ENCODE measurements at places on chromosomes 4 and X. TPM values are rescaled to one million over a fixed set of nuclear protein-coding genes. Genes with fewer than 3 reads are reported as not detected.
A peak's percentile ranks its signal among the peaks of the same experiment; 100 is the strongest.

DNA sequence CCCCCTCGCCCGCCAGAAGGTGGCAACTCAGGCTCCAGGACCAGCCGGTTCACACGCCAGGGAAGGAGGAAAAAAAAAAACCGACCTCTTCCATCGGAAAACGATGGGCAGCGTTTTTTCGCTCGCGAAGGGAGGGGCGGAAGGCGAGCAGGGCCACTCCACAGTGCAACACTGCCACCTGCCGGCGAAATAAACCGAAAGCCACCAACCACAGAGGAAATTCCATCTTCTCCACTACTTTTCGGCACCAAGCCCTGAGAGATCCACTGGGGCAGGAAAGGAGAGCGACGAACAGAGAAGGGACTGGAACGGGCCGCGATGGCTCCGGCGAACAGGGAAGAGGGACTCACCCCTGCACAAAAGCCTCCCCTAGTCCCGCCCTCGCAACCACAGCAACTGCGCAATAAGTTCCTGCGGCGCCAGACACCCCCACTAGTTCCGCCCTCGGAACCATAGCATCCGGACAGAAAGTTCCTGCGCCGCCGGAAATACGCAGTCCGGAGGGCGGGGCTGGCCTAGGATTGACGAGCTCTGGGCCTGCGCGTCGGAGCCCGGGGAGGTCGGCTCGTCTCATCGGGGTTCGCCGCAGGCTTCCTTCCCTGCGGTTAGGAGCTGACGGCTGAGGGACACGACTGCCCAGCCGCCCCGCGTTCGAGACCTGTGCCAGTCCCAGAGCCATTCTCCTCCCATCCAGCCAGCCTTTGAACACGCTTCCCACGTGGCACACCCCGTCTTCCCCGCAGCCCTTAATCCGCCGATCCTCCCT lies 23.4 kb downstream of the FAM156A start:
- peaks cover 2% of the 10 kb centered on the region for H3K27me3 ChIP-seq
- H3K4me1 ChIP-seq: peaks cover 4% of the 10 kb centered on the region
- DNase-seq: peak; percentile 99
- peak overlapping the region; percentile 65 for H3K4me3 ChIP-seq
- peak overlapping the region; percentile 100 for H3K27ac ChIP-seq

DNA sequence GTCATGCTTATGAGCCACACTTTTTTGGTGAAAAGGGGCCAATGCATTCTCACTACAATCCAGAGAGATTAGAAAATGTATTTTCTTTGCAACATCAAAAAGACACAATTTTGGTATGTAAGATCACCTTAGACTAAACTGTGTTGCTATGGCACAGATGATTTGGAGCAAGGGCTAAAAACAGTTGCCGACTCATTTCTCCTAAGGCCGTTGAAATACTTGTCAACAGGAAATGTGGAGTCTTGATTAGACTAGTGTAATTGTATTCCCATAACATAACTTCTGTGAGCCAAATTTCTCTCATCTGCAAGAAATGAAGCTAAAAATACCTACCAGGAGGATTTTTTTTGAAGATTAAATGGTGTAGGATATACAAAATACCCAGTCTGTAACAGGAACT lies 2547.7 kb downstream of the ARAP2 start:
- peak; percentile 7 for DNase-seq
- H3K27me3 ChIP-seq: no peaks in the 10 kb centered on the region
- no peaks in the 10 kb centered on the region for H3K36me3 ChIP-seq
- no peaks in the 10 kb centered on the region for H3K4me1 ChIP-seq

DNA sequence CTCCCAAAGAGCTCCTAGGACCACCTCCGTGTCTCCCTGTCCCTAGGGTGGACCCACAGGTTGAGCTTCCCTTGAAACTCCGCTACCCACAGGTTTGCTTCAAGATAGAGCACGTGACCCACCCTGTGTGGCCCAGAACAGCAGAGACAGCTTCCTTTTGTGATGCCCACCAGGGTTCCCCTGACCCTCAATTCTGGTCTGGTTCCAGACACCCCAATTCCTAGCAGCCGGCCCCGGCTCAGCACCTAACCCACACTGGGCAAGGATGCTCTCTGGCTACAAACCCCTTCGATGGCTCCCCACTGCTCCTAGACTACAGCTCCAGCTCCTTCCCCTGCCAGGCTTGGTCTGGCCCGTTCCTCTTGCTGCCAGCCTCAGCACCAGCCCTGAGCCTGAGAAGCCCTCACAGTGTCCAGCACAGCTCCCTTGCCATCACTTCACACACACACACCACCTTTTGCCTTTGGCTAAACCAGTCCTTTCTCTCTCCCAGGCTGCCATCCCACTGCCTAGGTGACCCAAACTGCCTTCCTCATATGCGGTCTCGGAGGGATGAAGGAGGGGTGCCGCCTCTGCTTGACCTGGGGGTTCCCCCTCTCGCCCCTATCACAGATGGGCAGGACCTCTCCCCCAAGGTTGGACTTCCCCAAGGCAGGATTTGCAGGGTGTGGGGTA lies 6.2 kb downstream of the PNCK start:
- no peak overlapping the region for H3K4me3 ChIP-seq
- H3K36me3 ChIP-seq: no peaks in the 10 kb centered on the region
- no peak overlapping the region for H3K27ac ChIP-seq
- peaks cover 31% of the 10 kb centered on the region for H3K27me3 ChIP-seq
- DNase-seq: no peak

- H3K27ac ChIP-seq: peak overlapping the region; percentile 10
- DNase-seq: peak; percentile 34
- H3K4me3 ChIP-seq: no peak overlapping the region
- peaks cover 8% of the 10 kb centered on the region for H3K4me1 ChIP-seq
- H3K36me3 ChIP-seq: no peaks in the 10 kb centered on the region
Measured at GRCh38 chr4:38614231-38614630, 49.8 kb upstream of the KLF3 start.

DNA sequence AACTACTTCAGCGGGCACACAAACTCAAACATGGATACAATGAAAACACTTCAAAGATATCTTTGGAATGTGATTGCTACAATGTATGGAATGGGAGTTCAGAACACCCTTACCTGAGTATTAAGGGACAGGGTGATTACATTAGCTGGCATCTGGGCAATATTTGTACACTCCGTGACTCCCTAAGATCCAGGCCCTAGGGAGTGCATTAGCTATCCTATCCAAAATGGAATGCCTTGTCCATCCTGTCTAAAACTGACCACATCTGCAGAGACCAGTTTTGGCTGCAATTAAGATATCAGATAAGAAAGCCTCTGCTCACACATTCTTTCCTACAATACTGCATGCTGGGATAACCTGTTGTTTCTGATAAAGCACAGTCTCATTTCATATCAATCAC lies 176.6 kb upstream of the EMCN start:
- H3K4me3 ChIP-seq: no peak overlapping the region
- H3K27ac ChIP-seq: no peak overlapping the region
- no peaks in the 10 kb centered on the region for H3K27me3 ChIP-seq
- no peaks in the 10 kb centered on the region for H3K4me1 ChIP-seq
- no peaks in the 10 kb centered on the region for H3K36me3 ChIP-seq

DNA sequence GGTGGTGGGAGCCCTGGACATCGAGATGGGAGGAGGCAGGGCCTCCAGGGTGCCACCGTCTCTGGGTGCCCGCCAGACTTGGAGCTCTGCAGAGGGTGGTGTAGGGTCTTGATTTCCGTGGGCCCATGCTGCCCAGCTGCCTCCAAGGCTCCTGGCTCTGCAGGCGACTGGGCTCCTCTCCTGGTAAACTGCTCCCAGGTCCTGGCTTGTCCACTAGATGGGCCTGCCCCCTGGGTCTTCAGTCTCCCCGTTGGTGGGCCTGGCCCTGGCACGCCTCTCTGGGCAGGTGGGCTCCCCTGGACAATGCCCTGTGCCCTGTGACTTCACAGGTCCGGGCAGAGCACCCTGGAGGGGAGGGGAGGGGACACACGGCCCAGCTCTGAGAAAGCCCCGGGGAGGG lies 7.7 kb downstream of the FGFR3 start:
- H3K27ac ChIP-seq: no peak overlapping the region
- no peak for DNase-seq
- H3K27me3 ChIP-seq: peaks cover 19% of the 10 kb centered on the region
- H3K36me3 ChIP-seq: no peaks in the 10 kb centered on the region
- peaks cover 7% of the 10 kb centered on the region for H3K4me1 ChIP-seq
- H3K4me3 ChIP-seq: no peak overlapping the region

DNA sequence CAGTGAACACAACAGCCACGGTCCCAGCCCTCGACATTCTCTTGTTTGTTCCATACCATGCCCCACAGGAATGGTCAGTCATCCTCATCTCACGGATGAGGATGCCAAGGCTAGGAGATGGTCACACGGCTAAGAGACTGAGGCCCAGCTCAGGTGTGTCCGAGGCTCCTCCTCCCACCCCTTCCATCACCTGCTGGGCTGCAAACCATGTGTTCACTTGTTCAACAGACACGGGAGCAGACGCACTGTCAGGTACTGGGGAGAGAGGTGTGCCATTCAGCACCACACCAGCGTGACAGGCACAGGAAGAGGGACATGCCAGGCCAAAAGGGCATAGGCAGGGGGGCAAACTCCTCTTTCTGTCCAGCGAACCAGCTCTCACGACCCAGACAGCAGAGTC lies 45.9 kb downstream of the ABLIM2 start:
- no peak for DNase-seq
- no peak overlapping the region for H3K4me3 ChIP-seq
- no peaks in the 10 kb centered on the region for H3K36me3 ChIP-seq
- H3K27ac ChIP-seq: no peak overlapping the region

DNA sequence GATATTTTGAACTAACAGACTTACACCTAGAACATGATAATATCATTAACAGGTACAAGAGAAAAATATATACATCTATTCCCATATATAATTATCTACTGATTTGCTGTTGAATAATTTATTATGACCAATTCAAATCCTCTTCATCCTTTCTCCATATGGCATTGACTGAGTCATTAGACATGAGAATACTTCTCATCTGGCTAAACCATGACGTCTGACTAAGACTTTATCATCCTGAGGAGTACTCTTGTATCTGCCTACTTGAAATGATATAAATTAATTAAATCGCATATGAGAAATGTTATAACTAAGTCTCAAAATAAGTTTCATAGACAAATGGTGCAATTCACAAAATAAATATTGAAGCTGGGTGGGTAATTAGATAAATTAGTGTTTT lies 67.4 kb downstream of the EMCN start:
- no peak for DNase-seq
- no peak overlapping the region for H3K27ac ChIP-seq
- no peak overlapping the region for H3K4me3 ChIP-seq
- no peaks in the 10 kb centered on the region for H3K36me3 ChIP-seq
- no peaks in the 10 kb centered on the region for H3K27me3 ChIP-seq
- no peaks in the 10 kb centered on the region for H3K4me1 ChIP-seq

Gene CDX4
- total RNA-seq: not detected

DNA sequence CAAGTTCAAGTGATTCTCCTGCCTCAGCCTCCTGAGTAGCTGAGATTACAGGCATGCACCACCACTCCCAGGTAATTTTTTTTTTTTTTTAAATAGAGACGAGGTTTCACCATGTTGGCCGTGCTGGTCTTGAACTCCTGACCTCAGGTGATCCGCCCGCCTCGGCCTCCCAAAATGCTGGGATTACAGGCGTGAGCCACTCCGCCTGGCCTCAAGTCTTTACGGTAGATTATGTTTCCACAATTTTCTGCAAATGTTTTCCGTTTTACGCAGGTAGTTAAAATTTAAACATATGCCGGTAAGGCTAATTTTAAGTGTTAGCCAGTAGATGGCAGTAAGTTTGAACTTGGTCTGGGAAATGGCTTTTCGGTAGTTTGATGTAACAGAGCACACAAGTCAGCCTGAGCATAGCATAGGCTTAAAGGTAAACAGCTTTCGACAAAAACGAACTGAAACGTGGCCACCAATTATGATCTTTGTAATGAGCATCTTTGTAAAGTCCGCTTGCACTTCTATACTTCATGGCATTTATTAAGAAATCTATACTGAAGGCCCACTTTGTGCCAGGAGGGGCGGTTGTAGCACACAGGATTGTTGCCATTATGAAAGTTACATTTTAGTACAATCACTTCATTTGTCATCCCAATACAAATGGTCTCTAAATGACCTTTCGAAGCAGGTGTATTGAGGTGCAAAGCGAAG lies 31.1 kb downstream of the CCKAR start:
- no peak overlapping the region for H3K27ac ChIP-seq
- no peaks in the 10 kb centered on the region for H3K36me3 ChIP-seq
- peaks cover 14% of the 10 kb centered on the region for H3K4me1 ChIP-seq
- H3K27me3 ChIP-seq: no peaks in the 10 kb centered on the region
- no peak overlapping the region for H3K4me3 ChIP-seq

All from muscle of leg (tissue), 16 donors.